ENCODE measurements at places on chromosomes 7 and 10. TPM values are rescaled to one million over a fixed set of nuclear protein-coding genes. Genes with fewer than 3 reads are reported as not detected.
A peak's percentile ranks its signal among the peaks of the same experiment; 100 is the strongest.

- no peak for DNase-seq
Observed at GRCh38 chr7:140654109-140654387, 13.4 kb upstream of the DENND2A start.

DNA sequence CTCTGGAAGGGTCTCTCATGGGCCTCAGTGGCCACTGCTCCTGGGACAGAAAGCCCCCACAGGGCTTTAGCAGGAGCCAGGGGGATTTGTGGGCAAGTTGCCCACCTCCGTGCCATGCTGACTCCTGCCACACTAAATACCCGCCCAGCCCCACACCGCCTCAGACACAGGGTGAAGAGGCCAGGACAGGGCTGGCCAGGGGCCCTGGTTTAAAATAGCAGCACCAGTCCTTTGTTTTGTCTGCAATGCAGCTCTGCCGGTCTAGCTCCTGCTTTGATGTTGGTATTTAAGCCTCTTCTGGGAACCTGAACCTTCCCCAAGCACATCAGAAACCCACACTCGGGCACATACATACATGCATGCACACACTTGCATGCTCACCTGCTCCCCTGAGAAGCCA, 14.4 kb upstream of the TNRC18 start:
- DNase-seq, result no peak

- DNase-seq, result no peak
Observed at GRCh38 chr10:121510201-121510771, 88.0 kb downstream of the FGFR2 start.

ZMYND11 gene
- 31.8 TPM for total RNA-seq

PRKG1 gene
- not detected for total RNA-seq

DNA sequence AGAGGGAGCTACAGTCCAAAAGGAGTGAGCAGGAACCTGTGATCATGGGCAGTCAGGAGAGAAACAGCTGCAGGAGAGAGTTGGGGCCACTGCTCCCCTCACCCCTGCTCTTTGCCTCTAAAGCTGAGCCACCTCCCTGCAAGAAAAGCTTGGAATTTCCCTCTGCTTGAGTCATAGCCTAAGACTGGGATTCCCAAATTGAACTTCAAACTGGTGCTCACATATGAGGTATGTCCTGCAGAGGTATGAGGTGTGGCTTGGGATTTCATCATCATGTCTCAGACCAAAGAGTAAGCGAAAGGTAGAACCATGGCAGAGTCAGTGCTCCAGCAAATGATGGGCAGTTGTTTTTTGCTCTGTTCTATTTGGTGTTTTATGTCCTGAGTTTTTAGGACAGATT, 237.1 kb upstream of the NRP1 start:
- no peak for DNase-seq

PLEKHS1 gene
- 0.07 TPM for total RNA-seq

DNA sequence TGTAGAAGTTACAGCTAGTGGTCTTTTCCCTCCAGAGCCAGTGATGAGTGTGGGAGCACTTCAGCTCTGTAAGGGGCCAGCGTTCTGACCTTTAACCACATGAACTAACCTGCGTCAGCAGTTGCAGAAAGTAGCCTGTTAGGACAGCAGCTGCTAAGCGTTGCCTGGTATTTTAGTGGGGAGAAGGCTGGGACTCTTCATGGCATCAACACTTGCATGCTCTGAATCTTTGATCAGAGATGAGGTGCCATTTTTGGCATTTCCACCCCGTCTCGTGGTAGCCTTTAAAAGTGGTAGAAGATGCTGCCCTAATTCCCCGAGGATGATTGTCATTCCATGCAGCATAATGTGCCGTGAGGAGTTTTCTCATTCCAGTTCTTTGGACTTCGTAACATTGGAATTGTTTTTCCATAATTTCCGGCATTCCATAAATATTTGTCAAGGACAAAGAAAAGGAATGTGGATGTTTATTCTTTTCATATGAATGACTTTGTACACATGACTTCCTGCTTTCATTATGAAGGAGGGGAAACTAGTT, 92.2 kb downstream of the AVL9 start:
- DNase-seq, result no peak

DNA sequence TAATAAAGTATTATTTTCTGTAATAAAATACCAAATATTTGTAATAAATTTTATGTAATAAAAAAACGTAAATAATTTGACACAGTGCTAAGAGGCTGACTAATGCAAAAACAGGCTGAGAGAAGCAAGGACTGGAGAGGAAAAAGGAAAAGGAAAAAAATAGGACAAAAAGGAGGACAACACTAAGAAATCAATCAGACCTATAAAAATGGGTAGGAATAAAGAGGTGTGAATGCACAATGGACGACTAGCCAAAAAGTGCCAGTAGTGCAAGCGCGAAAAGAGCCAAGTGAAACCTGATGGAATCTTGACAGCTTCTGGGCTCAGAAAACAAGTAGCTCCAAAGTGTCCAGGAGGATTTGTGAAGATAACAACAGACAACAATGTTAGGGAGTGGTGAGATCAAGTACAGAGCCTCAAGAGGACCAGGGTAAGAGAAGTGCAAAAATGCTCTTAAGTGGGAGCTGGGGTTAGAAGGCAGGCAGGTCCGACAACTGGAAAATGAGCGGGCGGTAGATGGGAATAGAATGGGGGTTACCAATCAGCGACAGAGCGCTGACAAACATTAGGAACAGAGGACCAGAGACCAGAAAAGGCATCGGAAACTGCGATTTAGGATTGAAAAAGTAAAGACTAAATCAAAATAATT, 1.2 kb downstream of the BRAF start:
- DNase-seq, result no peak

NUTM2E gene
- total RNA-seq, result not detected

WNT2 gene
- total RNA-seq, result not detected

DNA sequence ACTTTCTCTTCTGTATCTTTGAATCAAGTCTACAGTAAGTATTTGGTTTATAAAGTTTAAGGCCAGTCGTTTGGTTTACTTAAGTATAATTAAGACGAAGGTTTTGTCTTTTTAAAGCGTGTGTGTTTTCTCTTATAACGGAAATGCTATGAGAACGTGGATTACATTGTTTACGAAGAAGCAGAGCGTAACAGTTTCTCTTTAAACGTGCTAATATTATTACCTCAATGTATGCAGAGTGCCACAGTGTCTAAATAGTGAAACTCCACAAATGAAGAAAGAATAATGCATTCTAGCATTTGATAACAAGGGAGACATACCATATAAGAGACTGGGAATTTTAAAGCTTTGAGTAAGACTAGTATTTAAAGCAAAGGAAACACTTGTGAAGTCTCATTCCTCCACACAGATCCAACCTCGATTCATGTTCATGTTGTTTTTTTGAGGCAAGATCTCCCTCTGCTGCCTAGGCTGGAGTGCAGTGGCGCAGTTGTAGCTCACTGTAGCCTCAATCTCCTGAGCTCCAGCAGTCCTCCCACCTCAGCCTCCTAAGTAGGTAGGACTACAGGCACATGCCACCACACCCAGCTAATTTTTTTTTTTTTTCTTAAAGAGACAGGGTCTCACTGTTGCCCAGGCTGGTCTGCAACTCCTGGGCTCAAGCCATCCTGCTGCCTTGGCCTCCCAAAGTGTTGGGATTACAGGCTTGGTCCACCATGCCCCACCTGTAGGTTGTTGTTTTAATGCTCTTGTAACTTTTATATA, 75.1 kb downstream of the ANKRD61 start:
- DNase-seq, result peak; percentile 61

CARD11 gene
- total RNA-seq, result 136 TPM

GRCh38 chr7:30829471-30829870, 58.3 kb downstream of the MINDY4 start:
- no peak for DNase-seq

TAF3 gene
- total RNA-seq, result 15.6 TPM

GRCh38 chr10:28684986-28685580, 7.8 kb downstream of the BAMBI start:
- DNase-seq, result no peak

DNA sequence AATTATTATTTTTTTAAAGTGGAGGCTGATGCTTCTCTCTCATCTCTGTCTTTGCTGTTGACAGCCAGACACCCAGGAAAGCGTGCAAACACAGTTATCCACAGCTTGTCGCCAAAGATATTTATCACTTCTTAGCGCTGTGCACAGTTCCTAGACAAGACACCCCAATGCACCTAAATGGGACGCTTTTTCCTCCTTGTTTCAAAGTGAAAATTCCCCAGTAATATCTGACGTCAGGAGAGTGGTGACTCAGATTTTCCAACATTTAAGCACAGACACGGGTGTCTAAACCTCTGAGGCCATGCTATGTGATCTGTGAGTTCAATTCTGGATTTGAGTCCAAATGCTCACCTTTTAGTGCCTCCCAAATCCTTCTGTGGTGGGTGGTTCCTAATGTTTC, 151.6 kb downstream of the EMX2 start:
- DNase-seq, result no peak

NME8 gene
- total RNA-seq, result not detected

GRCh38 chr10:125368146-125368545, 207.8 kb upstream of the CTBP2 start:
- no peak for DNase-seq

ZP3 gene
- 0.64 TPM for total RNA-seq

PPP2R2D gene
- 36.0 TPM for total RNA-seq

RPEL1 gene
- not detected for total RNA-seq

Data from activated CD8-positive, alpha-beta memory T cell treated with anti-CD3 and anti-CD28 coated beads, Interleukin-2, amount 10 ng/mL, durations not matched to agents 7 days and 5 days (primary cell).